ENCODE measurements at places on chromosomes 12 and 14. TPM values are rescaled to one million over a fixed set of nuclear protein-coding genes. Genes with fewer than 3 reads are reported as not detected.

PTPN6 gene
- total RNA-seq = 7.5 TPM

CHST11 gene
- 7.8 TPM for total RNA-seq

DNA sequence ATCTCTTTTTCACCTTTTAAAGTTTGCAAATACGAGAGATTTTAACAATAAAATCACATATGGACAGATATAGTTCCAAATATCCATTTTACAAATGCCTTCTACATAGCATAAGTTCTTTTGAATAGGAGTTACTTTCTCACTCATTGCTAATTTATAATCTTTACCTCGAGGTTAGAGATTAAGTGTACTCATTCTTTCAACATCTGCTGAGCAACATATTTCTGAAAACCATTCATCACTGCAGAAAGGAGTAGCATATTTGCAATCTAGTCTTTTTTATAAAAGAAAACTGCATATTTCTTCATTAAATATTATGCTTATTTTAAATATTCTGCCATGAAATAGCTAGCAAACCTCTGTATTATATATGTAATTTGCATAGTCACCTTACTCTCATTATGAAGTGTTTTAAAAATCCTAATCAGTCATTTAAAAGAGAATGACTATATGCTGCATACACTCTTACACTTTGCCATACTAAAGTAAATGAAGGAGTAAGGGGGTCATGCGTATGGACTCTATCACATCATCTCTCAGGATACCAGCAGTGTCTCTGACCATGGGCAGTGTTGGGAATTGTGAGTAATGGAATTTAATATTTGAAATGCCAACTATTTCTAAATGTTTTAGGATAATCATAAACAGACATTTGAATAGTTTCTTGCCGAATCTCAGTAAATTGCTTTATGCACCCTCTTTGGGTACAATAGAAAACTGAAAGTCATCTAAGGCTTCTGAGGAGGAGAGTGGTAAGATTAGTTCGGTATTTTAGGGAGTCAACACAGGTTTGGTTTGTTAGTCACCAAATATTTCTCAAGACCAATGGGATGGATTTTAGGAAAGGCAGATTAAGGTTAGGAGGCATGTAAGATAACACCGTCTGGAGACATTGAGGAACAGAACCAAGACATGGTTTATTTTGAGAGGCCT lies 524.8 kb upstream of the ATP2B1 start:
- DNase-seq = no peak

- no peak for DNase-seq
These were observed 1.8 kb downstream of the MYH6 start for GRCh38 chr14:23406244-23406643.

DNA sequence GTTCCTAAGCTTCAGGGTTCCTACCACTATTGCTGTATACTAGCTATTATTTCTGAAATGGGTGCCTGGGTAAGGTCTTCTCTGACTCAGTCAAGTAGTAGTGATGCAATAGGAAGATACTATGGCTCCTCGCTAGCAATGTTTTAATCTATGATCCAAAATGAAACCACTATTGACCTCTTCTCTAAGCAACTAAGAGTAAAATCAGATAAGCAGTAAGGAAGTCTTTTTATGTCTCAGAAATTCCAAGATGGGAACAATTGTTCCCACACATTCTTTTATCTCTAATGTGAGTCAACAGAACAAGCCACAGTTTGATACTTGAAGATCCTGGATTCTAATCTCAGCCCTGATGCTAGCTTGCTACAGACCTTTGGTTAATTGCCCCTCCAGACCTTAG lies 45.1 kb downstream of the AREL1 start:
- no peak for DNase-seq
